ENCODE measurements at places on chromosomes 12 and 14.

DNA sequence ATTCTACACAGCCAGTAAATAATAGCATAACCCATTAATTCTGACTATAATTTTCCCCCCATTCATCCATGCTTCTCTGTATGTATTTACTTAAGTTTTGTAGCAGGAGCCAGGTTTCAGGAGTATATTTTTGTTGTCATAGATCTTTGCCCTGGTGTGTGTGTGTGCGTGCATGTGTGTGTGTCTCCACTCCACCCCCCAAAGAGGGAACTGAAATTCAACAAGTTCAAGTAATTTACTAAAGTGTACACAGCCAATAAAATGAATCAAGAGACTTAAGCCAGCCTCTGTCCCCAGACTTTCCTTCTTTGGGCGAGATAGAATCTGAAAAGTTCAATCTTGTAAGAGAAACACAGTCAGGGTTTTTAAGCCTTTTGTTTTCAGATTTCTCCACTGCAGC lies 792.0 kb downstream of the MED13L start:
- H3K4me1 ChIP-seq, result no peaks in the 10 kb centered on the region
- no peak for DNase-seq
- H3K4me3 ChIP-seq, result no peak overlapping the region
- H3K27me3 ChIP-seq, result no peaks in the 10 kb centered on the region

GRCh38 chr14:78440356-78440894 lies 270.3 kb downstream of the NRXN3 start:
- no peak overlapping the region for H3K27ac ChIP-seq
- no peak overlapping the region for H3K4me3 ChIP-seq
- H3K4me1 ChIP-seq, result no peaks in the 10 kb centered on the region
- no peaks in the 10 kb centered on the region for H3K36me3 ChIP-seq

GRCh38 chr12:89216211-89216952 lies 135.9 kb downstream of the DUSP6 start:
- no peak overlapping the region for H3K4me3 ChIP-seq
- peaks cover 15% of the 10 kb centered on the region for H3K36me3 ChIP-seq
- peaks cover 12% of the 10 kb centered on the region for H3K4me1 ChIP-seq

DNA sequence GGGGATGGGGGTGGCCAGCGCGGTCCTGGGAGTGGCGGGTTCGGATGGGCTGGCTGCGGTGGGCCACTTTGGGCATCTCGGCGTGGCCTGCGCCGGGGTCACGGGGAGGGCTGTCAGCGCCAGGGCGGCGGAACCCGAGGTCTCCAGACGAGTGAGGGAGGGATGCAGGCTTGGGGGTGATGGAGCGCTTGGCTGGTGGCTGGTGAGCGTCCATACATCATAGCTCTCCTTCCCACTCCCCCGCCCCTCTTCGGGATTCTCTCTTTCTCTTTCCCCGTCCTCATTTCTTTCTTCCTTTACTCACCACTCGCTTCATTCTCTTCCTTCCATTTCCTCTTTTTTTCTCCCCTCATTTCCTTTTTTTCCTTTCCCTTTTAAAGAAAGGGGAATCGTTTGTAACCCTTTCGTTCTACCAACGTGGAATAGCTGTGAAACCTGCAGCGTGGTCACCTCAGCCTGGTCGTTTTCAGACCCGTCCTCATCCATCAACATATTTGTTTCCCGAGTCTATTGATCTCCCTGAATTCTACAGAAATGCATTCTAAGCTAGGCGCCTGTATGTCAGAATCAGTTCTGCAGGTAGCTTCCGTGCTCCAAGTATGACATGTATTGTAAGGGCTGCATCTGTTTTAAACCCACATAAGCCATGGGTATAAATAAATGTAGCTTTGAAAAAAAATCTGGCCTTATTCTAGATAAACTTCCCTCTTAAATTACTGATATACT lies 260.3 kb upstream of the E2F7 start:
- H3K27me3 ChIP-seq, result peaks cover 42% of the 10 kb centered on the region
- H3K36me3 ChIP-seq, result no peaks in the 10 kb centered on the region
- DNase-seq, result no peak
- H3K4me3 ChIP-seq, result peak overlapping the region; percentile 54

GRCh38 chr14:65581799-65582198 lies 169.3 kb downstream of the FUT8 start:
- no peak overlapping the region for H3K27ac ChIP-seq
- H3K36me3 ChIP-seq, result peaks cover 12% of the 10 kb centered on the region
- H3K4me3 ChIP-seq, result no peak overlapping the region
- DNase-seq, result no peak

DNA sequence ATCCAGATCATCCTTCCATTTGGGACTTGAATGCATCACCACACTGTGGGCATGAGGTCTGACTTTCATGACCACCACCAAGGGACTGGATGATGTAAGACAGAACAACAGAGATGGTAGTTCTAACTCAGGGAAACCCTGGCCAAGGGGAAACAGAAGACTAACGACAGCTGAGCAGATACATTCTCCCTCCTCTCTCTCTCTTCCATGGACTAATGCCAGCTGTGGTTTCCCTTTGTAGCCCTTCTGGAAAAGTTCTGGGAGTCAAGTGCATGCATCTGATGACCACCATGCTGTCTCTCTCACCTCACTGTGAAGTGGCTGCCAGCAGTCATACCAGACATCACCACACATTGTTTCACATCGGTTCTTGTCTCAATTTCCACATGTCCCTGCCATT lies 3.4 kb downstream of the TAS2R30 start:
- peaks cover 33% of the 10 kb centered on the region for H3K36me3 ChIP-seq
- no peak overlapping the region for H3K27ac ChIP-seq
- DNase-seq, result no peak
- no peaks in the 10 kb centered on the region for H3K4me1 ChIP-seq
- no peak overlapping the region for H3K4me3 ChIP-seq
